ENCODE measurements at places on chromosomes 6 and 20.
A peak's percentile ranks its signal among the peaks of the same experiment; 100 is the strongest.

DNA sequence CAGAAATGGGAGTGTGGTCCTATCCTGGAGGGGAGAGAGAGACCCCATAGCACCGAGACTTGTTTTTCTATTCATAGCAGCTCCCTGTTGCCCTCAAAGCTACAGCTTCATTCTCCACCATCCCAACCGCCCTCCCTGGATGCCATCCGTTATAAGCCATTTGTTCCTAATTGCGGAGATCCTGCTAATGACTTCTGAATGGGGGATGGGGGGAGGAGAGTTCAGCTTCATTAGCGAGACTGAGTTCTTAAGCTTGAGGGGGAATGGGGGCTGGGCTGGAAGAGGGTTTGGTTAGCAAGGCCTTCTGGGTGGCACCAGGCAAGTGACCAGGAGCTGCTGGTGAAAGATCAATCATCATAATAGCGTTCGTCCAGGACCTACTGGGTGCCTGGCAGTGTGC is 27.1 kb downstream of the FOXP4 start:
- DNase-seq = no peak

GRCh38 chr20:57053793-57054552 is 212.5 kb downstream of the BMP7 start:
- no peak for DNase-seq

DNA sequence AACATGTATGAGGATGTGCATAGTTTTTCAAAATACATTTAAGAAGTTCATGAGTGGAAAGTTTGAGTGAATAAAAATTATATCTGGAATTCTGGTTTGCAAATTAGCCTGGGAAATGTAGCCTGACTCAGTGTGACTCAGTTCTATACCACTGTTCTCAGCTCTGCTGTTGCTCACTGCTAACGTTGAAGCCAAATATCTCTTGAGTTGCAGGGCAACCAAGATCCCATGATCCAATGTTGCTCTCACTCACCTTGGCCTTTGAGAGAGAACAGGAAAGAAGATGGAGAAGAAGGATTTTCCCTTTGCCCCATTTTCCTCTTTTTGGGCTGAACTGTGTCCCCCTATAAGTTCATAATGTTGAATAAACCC is 28.9 kb downstream of the PSMB9 start:
- peak; percentile 10 for DNase-seq

DNA sequence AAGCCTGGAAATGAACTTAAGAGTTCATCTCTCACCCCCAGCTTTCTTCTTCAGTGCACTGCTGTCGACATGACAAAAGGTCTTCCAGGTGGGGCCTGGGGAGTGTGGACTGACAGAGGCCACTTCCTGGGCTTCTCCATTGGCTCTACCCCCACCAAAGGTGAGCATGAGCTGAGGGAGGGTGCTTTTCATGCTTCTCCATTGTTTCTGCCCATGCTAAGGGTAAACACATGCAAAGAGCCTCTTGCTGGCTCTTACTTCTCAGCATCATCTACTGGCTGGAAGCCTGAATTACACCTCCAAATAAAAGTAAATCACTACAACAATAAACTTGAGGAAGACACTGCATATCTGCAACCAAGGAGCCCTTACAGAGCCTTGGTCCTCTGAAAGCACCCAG is 227.2 kb downstream of the EPM2A start:
- DNase-seq = no peak

DNA sequence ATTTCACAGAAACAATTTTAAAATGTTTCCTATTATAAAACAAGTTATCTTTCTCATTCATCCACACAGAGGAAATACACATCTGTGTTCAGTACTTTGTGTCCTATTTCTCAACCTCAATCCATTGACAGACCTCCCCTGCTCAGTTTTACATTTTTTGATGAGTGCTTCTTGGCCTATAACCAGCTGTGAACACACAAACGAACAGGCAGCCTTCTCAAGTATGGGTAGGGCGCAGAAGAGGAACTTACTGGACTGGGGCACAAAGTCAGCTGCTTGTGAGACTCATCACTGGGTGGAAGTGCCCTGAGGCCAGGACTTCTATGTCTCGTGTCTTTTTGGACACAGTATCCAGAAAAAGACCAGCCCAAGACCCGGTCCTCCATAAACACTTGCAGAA is 2.8 kb downstream of the RPS6KA2 start:
- no peak for DNase-seq

- DNase-seq = peak; percentile 16
Measured at GRCh38 chr20:50415516-50416268, 94.5 kb upstream of the PTPN1 start.

- DNase-seq = no peak
Measured at GRCh38 chr20:57894096-57894495, 184.3 kb upstream of the PMEPA1 start.

- no peak for DNase-seq
Measured at GRCh38 chr6:119043265-119043664, 35.2 kb downstream of the FAM184A start.

- DNase-seq = no peak
Measured at GRCh38 chr20:39318911-39319310, 356.8 kb downstream of the DHX35 start.

- DNase-seq = no peak
Measured at GRCh38 chr20:57400821-57401564, 9.8 kb downstream of the RBM38 start.

DNA sequence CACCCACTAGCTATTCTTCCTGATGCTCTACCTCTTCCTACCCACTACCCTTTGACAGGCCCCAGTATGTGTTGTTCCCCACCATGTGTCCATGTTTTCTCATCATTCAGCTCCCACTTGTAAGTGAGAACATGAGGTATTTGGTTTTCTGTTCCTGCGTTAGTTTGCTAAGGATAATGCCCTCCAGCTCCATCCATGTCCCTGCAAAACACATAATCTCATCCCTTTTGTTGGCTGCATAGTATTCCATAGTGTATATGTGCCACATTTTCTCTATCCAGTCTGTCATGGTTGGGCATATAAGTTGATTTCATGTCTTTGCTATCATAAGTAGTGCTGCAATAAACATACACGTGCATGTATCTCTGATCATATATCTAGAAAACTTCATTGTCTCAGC is 218.3 kb upstream of the STXBP5 start:
- DNase-seq = no peak

DNA sequence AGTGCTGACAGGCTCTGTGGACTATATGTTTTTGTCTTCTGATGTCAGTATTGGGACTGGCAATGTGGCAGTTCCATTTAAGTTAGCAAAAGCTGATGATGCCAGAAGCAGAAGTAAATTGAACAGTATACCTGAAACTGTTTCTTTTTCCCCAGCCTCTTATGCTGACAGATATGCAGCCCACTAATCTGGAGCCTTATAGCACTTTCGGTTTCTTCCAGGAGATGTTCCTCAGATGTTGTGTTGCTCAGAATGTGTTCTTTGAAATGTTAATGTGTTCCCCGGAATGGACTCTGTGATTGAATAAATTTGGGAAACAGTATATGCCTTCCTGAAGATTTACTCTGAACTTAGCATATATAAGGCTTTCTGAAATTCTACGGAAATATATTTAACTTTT is 80.7 kb upstream of the MRAP2 start:
- no peak for DNase-seq

- no peak for DNase-seq
Measured at GRCh38 chr6:169977434-169978265, 226.2 kb downstream of the ERMARD start.

DNA sequence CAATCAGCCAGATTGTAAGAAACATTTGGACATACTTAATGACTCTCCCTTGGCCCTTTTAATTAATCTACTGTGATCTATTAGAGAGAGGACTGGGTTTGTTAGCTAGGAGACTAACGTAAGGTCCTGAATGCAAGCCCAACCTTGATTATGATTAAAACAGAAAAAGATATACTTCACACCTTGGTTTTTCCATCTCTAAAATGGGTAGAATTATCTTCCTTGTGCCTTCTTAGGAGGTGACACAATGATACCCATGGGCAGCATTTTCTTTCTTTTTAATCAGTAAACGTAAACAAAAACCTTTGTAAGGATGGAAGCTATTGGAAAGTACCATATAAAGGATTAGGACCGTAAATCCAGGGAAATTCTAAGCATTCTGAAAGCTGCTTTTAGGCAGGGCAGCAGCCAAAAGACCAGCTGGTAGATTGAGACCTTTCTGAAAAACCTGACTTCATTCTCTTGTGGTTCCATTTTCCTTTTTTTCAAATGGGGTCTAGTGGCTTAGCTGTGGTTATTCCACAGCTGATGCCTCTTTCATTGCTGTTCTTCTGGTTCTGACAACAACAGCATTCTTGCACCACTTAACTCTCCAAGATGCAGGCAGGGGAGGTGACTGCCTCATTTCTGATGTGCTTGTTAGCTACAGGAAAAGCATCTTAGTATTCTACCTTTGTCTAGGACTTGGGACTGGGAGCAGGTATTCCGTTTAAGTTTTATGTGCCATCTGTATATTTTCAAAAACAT is 27.4 kb downstream of the RREB1 start:
- no peak for DNase-seq

DNA sequence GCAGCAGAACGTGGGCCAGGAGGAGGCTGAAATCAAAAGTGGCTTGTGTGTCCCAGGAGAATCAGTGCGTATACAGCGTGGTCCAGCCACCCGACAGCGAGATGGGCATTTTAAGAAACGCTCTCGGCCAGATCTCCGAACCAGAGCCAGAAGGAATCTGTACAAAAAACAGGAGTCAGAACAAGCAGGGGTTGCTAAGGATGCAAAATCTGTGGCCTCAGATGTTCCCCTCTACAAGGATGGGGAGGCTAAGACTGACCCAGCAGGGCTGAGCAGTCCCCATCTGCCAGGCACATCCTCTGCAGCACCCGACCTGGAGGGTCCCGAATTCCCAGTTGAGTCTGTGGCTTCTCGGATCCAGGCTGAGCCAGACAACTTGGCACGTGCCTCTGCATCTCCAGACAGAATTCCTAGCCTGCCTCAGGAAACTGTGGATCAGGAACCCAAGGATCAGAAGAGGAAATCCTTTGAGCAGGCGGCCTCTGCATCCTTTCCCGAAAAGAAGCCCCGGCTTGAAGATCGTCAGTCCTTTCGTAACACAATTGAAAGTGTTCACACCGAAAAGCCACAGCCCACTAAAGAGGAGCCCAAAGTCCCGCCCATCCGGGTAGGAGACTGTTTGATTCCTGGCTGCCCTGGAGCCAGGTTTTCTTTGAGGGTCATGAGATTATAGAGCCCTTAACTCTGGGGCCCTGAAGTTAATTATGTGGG is 75.3 kb downstream of the ASXL1 start:
- peak; percentile 83 for DNase-seq

GRCh38 chr20:24784607-24785006 is 164.5 kb upstream of the CST7 start:
- DNase-seq = peak; percentile 36

GRCh38 chr6:110813338-110814101 is 1.7 kb downstream of the CDK19 start:
- no peak for DNase-seq

DNA sequence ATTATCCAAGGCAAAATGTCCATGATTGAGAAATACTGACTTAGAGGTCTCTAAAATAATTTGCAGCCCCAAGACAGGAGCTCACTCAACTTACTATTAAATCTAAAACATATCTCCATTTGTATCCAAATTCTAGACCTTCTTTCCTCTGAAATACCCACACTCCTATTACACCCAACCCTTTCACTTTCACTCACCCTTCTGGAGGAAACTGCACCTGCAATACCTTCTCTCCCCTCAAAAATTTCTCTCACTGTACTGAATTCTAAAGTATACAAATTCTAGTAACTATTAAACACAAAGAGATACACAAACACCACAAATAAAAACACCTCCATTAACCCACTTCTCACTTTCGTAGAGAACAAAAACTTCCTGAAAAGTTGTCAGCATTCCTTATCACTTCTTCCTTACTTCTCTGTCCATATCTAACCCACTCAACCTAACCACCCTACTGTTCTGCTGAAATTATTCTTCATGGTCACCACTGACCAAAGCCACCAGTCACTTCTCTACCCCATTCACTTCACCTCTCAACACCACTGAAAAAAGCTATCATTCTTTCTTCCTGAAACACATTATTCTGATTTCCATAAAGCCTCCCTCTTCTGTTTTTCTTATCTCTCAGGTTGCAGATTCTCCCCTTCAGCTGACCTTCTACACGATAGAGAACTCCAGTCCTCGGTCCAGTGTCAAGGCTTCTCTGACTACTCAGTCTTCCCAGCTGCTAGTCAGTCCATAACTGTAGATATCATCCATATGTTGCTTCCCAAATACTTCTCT is 12.0 kb downstream of the LMBRD1 start:
- no peak for DNase-seq

DNA sequence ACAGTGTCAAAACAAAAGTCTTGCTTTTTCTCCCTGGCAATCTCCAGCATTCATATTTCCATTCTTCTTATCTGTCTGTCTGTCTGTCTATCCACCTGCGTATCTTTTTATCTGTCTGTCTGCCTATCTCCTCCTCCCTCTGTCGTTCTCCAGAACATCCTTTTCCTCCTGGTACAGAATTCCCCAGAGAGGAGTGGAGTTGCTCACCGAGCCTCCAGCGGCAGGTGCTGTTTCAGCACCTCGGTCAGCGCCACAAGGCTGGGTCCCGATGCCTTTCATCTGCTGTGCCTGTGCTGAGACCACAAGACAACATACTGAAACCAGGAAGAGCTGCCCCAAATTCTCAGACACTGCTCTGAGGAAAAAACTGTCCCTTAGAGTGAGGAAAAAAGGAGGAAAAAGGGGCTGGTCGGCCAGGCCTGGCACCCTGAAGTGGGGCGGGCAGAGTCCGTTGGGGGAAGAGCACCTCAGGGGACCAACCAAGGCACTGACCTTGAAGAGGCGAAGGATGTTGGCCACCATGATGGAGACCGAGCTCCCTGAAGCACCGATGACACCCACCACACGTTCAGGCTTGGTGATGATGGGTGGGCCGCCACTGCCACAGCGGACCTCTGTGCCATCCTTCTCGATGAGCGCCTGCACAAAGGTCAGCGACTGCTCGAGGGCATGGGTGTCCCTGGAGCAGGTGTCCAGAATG is 13.3 kb downstream of the GRM4 start:
- peak; percentile 15 for DNase-seq

GRCh38 chr6:34953061-34954025 is 64.3 kb downstream of the ANKS1A start:
- DNase-seq = no peak

- DNase-seq = no peak
Measured at GRCh38 chr6:3867641-3868502, 18.7 kb downstream of the FAM50B start.

- DNase-seq = no peak
Measured at GRCh38 chr20:55569084-55569483, 436.2 kb downstream of the CBLN4 start.

DNA sequence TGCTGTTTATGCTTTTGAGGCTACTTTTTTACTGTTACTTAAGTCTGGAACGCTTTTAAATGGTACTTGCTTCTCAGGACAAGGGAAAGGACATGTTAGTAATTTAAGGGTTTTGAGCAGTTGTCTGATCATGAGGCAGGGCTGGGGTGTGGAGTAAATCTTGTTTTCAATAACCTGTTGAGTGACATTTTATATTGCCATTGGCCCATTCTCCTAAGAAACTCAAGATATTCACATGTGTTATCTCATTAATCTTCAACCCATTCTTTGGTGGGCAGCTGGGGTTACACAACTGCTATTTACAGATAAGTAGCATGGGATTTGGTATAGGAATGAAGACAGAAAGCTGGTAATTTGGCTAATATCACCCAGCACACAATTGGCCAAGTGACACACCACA is 44.6 kb upstream of the IL17A start:
- DNase-seq = no peak

GRCh38 chr6:44387346-44388134 is at the start of gene CDC5L:
TSS of gene CDC5L (plus strand) at chr6:44387706. CDS start at chr6:44387824, 118 bp downstream.
- peak; percentile 98 for DNase-seq
